A549 treated with AZD2906 at 1 μM for 4 hours (cell line): ENCODE measurements at places on chromosomes 5 and 9. TPM values are rescaled to one million over a fixed set of nuclear protein-coding genes. Genes with fewer than 3 reads are reported as not detected.

Gene SLC6A18
- 0.24 TPM in 1 of 5 replicates, not detected in the others for total RNA-seq

Gene DAB2IP
- 9.8 to 14.0 TPM (median 11.2 TPM) in 5 replicates for total RNA-seq

Gene TEX48
- not detected in 5 replicates for total RNA-seq

Gene NFIB
- 7.2 to 11.4 TPM (median 10.4 TPM) in 5 replicates for total RNA-seq

Gene RETREG1
- total RNA-seq = 2.8 to 3.5 TPM (median 3.2 TPM) in 5 replicates

Gene HACD4
- 0.84 to 1.1 TPM (median 1.0 TPM) in 5 replicates for total RNA-seq

Gene LHX2
- 3.8 to 4.4 TPM (median 4.1 TPM) in 5 replicates for total RNA-seq

Gene TTC16
- total RNA-seq = 0.02 to 0.06 TPM (median 0.05 TPM) in 5 replicates

Gene GRIA1
- total RNA-seq = not detected in 5 replicates

Gene MEGF10
- not detected in 5 replicates for total RNA-seq

Gene WDR70
- 9.1 to 10.9 TPM (median 9.5 TPM) in 5 replicates for total RNA-seq
